ENCODE measurements at places on chromosomes 4 and X.

GRCh38 chr4:155342142-155342541 is 34.6 kb downstream of the MAP9 start:
- no peak for DNase-seq

DNA sequence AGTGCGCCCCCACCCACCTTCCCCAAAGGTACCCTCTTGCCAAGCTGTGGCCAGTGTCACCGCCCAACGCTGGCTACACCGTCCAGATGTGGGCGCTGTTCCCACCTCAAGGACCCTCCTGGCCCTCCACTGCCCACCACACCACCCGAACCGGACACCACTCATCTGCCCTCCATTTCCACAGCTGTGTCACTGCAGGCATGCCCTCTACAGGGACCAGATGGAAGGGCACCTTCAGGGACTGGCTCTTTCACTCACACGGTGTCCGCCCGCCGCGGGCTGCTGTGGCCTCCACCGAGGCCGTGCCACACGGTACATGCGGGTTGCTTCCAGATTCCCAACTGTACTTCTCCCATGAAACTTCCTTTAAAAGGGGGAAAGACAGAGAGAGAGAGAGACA is 87.7 kb downstream of the FAM53A start:
- no peak for DNase-seq

GRCh38 chrX:24979081-24979480 is 36.7 kb downstream of the ARX start:
- DNase-seq = no peak

- DNase-seq = no peak
These were observed 84.5 kb downstream of the AFF1 start for GRCh38 chr4:87019246-87019791.

DNA sequence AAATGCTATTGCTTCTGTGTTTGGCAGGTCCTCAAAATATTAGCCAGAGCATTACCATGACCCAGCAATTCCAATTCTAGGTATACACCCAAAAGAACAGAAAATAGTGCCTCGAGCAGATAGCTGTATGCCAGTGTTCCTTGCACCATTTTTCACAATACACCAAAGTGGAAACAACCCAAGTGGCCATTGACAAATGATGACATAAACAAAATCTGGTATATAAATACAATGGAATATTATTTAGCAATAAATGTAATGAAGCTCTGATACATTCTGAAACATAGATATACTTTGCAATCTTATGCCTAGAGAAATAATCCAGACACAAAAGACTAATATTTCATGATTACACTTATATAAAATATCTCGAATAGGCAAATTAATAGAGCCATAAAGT is 451.8 kb upstream of the PCDH7 start:
- no peak for DNase-seq

Data from cerebellar cortex (tissue), 1 donor.